ENCODE measurements at places on chromosomes 11 and 22. TPM values are rescaled to one million over a fixed set of nuclear protein-coding genes. Genes with fewer than 3 reads are reported as not detected.

DNA sequence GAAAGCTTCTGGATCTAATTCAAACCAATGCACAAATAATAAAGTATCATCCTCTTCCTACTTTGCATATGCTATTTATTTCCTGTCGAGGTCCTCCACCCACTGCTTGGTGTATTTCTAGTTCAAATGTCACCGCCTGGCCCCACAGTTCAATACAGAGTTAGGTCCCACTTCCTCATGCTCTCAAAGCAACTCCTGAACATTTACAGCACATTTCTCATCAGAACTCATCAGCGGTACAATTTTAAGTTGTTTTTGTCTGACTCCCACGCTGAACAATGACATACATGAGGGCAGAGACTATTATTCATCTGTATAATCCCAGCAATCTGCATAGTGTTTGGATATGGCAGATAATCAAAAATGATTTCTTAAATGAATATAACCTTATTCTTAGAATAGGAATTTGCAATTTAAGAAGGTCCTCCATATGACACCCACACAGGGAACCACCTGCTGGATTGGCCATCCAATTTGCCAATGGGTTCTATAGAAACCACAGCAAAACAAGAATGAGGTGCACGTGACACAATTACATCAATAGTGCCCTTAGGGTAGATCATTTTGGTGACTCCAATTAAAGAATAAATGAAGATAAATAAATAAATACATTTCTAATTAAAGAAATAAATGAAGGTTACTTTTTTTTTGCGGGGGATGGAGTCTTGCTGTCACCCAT lies 54.2 kb downstream of the SLC25A17 start:
- H3K4me3 ChIP-seq: no peak overlapping the region
- H3K27me3 ChIP-seq: no peaks in the 10 kb centered on the region
- DNase-seq: peak; percentile 8
- peaks cover 11% of the 10 kb centered on the region for H3K4me1 ChIP-seq

GRCh38 chr11:115555336-115556090 lies 51.3 kb upstream of the CADM1 start:
- H3K36me3 ChIP-seq: no peaks in the 10 kb centered on the region
- H3K27ac ChIP-seq: no peak overlapping the region
- no peak overlapping the region for H3K4me3 ChIP-seq
- H3K27me3 ChIP-seq: no peaks in the 10 kb centered on the region
- no peaks in the 10 kb centered on the region for H3K4me1 ChIP-seq

GRCh38 chr22:46843821-46844255 lies 81.4 kb downstream of the TBC1D22A start:
- no peak overlapping the region for H3K4me3 ChIP-seq
- peaks cover 8% of the 10 kb centered on the region for H3K36me3 ChIP-seq
- no peak for DNase-seq
- H3K27me3 ChIP-seq: no peaks in the 10 kb centered on the region
- H3K4me1 ChIP-seq: peaks cover 26% of the 10 kb centered on the region

GRCh38 chr11:78112582-78113275 lies 26.7 kb downstream of the ALG8 start:
- no peaks in the 10 kb centered on the region for H3K4me1 ChIP-seq
- no peak overlapping the region for H3K4me3 ChIP-seq
- no peak overlapping the region for H3K27ac ChIP-seq
- H3K27me3 ChIP-seq: no peaks in the 10 kb centered on the region
- H3K36me3 ChIP-seq: peaks cover 17% of the 10 kb centered on the region

The CRY2 gene
- 10.6 TPM for total RNA-seq

- H3K27me3 ChIP-seq: peaks cover 7% of the 10 kb centered on the region
- no peaks in the 10 kb centered on the region for H3K4me1 ChIP-seq
- no peak overlapping the region for H3K4me3 ChIP-seq
Observed at GRCh38 chr11:7321473-7322450, 70.1 kb downstream of the SYT9 start.

The OR52N5 gene
- not detected for total RNA-seq

- peaks cover 5% of the 10 kb centered on the region for H3K4me1 ChIP-seq
- no peak overlapping the region for H3K27ac ChIP-seq
- H3K27me3 ChIP-seq: no peaks in the 10 kb centered on the region
- no peaks in the 10 kb centered on the region for H3K36me3 ChIP-seq
- DNase-seq: no peak
Observed at GRCh38 chr11:120228794-120229384, 11.1 kb upstream of the POU2F3 start.
